ENCODE measurements at places on chromosomes 11 and 22.

DNA sequence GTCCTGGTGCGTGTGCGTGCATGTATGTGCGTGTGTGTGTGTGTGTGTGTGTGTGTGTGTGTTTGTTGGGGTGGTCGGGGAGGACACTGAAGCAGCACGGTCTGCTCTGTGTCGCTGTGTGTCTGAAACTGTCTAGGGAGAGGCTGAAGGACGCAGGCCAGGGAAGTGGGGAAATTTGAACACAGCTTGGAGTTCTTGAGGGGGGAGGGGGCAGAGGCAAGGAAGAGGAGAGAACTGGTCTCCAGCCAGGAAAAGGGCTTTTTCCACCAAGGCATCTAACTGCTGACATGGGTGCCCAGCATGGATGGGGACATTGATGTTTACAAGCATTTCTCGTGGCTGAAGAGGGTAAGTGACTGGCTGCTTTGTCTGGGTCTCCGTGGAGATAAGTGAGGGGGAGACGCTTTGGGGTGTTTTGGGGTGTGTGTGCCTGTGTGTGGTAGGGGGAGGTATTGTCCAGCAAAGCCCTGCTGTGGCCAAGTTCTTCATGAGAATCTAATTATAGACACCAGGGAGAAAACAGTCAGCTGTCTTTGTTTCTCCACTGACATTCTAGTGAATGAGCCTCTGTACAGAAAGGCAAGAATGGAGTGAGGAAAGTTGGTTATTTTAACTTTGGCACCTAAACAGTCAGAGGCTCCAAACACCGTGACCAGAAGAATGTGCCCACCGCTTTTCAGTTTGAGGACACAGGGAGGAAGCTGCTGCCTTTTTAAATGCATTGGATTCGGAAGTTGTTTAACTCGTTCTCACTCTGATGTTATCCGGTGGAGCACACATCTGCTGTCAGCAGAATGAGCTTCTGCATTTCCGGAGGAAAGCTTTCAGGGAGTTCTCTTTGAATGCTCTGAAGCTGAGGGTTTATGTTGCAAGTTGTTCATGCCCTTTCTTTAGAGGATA lies 63.7 kb downstream of the PPFIBP2 start:
- peak; percentile 9 for DNase-seq

DNA sequence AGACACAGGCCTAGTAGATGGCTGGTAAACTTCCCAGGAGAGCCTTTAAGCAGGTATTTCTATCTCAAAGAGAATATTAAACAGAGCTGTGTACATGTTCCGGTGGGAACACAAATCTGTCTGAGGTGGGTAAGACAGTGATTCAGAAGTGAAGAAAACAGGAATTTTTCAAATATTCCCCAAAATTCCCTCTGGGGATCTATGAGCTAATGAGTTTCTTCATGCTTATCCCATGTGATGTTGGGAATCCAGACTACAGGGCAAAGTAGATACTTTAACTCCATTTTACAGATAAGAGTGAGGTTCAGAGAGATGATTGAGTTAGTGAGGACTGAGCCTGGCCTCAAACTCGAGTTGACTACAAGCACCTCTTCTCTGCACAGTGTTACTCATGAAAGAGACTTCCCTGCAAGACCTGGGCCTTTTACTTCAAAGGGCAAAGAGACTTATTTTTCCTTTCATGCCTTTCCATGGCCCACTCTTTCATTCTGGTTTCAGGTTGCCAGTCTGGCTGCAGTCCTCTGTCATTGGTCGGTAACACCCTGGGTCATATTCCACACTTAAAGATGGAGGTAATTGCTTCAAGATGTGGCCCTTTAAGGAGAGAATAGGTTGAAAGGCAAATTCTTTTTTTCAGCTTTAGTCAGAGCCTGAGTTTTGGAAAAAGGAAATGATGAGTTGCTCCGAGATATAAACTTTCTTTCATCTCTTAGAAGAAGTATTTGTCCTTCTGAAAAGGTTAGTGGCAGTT lies 70.1 kb downstream of the CYB5R2 start:
- no peak for DNase-seq

DNA sequence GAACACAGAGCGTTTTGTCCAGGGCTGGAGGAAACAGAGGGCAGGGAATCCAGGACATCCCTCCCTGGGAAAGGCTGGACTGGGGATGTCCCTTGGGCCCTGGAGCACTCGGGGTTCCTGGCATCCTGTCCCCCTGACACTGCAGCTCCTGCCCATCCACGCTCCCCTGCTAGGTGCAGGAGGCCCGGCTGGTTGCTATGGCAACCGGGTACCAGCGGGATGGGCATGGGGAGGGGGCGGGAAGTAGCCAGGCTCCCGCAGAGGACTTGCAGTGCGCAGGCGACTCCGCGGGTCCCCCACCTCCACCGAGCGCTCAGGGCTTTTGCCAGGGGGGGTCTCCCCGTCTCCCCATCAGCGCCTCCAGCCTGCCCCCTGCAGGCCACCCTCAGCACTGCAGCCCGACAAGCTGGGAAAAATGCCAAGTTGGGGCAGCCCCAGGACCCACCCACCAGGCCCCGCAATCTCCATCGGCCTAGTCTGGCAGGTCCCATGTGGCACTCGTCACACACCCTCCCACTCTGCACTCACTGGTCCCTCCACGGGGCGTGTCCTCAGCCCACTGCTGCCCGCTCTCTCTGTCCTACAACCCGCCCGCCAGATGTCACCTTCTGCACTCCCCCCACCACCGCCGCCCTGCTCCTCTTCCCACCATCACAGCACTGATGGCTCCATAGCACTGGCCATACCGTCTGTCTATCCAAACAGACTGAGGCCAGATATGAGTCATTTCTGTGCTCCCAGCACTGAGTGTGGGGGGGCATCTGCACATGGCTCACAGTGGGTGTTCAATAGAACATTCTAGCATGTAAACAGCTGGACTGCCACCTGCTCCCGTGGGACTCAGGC lies 31.5 kb downstream of the KIAA0930 start:
- DNase-seq = peak; percentile 3

- DNase-seq = no peak
Measured at GRCh38 chr22:31881200-31881599, 63.1 kb upstream of the YWHAH start.

DNA sequence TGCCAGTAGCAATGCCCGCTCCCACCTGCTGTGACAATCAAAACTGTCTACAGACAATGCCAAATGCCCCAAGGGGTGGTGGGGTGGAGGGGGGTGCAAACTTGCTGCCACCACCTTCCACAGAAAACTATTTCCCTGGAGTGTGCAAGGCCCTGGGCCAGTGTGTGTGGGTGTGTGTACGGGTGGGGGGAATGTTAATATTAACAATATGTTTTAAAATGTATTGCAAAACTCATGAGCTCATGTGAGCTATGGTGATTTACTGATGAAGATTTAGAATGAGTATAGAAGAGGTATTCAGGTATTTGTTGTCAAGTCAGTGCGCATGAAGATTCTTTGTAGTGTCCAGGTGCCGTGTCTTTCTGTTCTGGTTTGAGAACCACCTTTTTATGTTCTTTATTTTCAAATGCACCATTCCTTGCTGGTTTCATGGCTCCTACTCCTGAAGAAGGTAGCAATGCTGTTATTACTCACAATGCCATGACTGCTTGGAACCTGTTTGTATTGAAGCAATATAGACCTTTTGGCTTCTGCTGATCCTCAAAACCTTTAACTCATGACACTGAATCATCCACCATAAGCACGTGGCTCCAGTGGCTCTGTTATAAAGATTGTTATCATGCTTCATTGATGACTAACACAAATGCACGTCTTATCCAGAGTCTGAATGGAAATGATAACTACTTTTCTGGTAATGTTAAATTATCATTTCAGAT lies 29.9 kb upstream of the AQP11 start:
- peak; percentile 50 for DNase-seq

DNA sequence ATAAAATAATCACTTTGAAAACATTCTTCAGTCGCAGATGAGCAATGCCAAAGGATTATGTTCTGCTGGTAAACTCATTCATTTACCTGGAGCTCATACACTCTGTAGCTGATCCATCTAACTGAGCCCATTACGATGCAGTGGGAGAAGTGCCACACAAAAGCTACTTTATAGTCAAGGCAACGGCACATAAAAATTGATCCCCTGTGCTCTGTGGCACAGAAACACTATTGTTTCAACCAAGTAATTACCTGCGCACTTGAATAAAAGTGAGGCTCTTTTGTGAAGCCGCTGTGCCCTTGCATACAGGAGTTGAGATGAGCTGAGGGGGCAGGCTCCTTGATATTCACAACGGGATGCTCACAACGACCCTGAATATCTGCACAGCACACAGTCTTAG lies 7.2 kb downstream of the DKK3 start:
- DNase-seq = no peak

- DNase-seq = no peak
Measured at GRCh38 chr22:17820879-17821439, 46.7 kb upstream of the BID start.

- DNase-seq = no peak
Measured at GRCh38 chr11:18614667-18615066, 15.1 kb downstream of the MISFA start.

DNA sequence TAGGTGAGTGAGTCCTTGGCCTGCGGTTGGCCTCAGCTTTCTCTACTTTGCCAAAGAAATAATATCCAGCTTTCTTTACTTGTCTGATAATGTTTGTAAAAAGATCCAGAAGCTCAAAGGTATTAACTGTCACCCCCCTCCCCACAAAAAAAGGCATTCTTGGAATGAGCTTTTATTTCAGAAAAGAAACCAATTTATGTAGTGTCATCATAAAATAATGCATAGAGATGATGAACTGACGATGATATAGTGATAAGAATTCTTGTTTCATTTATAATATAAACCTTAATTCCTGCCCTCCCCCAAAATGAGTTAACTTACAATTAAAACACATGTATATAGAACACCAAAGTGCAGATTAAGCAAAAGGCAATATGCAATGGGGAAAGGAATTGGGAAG lies 191.4 kb downstream of the LARGE1 start:
- DNase-seq = no peak
